ENCODE measurements at places on chromosomes 7 and 10.
A peak's percentile ranks its signal among the peaks of the same experiment; 100 is the strongest.

DNA sequence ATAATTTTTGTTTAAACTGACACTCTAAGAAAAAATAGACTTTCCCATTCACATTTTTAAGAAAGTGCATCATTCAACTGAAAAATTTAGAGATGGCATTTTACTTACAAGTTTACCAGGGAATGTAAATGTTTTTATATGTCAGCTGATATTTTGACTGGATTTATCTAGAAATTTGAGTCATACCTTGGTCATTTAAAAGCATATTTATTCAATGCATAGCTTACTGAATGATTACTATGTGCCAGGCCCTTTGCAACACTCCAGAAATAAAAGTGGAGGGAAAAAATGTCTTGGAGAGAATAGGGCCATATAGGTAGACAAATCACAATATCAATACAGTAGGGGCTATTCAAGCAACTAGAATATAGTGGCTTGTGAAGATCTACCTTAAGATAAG is 98.4 kb upstream of the FAM3C start:
- DNase-seq: no peak

DNA sequence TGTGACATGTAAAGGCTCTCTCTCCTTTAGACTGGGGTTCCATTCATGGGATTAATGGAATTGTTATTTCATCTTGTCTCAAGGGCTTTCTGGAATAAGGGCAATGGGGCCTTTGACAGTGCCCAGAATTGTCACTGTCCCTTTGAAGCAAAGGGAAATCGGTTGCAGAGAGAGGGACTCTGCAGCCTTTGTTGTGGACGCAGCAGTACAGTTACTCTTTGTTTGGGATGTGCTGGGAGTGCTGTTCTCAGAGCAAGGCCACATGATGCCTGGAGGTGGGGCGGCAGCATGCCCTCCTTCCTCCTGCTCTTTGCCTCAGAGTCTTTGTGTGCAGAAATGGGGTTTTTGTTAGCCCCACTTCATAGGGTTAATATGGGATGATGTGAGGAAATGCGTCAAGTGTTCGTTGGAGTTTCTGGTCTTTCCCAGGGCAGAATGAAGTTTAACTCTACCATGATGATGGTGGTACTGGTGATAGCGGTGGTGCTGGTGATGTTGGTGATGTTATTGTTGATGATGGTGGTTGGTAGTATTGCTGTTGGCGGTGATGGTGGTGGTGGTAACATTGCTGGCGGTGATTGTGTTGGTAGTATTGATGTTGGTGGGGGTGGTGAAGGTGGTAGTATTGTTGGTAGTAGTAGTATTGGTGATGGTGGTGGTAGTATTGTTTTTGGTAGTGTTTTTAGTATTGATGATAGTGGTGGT is 45.3 kb downstream of the DOCK1 start:
- no peak for DNase-seq

DNA sequence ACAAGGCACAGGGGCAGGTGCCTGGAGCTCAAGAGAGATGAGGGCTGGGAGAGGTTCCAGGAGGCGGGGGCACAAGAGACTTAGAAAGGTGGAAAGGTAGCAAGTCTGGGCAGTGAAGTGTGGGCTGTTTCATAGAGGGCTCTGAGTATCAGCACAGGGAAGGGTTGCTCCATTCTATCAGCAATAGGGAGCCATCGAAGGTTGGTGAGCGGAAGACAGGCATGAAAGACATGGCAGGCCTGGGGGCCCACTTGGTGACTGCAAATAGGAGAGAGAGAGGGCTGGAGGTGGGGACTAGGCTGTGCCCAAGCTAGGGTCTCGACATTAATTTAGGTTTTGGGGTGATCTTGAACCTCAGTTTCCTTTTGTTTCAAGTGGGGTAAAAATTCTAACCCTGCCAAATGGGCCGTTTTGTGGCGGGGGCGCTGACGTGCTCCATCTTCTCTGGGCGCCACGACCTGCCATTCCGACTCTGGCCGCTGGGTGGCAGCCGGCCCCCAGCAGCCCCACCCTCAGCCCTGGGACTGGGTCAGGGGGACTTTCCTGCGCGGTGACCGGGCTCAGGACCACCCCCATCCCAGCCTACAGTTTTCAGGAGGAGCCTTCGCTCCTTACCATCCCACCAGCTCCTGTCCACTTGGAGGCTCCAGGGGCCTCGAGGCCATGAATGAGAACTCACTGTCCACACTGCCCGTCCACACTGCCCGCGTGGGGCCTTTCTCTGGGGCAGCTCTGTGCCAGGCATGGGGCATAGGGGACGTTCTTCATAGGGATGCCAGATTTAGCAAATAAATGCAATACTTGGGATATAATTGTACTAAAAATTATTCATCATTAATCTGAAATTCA is 37.2 kb upstream of the PCBD1 start:
- DNase-seq: peak; percentile 12

DNA sequence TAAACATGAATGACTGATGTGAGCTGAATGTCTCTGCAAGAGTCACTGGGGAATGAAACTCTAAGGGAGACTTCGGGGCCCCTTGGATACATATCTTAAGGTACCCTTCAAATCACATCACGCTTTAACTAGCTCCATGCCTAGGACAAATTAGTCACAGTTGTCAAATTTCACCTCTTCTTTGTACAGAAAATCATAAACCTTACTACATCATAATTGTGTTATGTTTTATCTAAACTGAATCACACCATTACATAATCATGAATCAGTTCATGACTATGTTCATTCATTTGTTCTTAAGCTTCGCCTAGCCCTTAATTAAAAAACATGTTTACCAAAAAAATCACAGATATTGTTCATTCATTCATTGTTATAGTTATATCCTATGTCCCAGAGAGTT is 2.1 kb upstream of the SLC13A1 start:
- DNase-seq: no peak

DNA sequence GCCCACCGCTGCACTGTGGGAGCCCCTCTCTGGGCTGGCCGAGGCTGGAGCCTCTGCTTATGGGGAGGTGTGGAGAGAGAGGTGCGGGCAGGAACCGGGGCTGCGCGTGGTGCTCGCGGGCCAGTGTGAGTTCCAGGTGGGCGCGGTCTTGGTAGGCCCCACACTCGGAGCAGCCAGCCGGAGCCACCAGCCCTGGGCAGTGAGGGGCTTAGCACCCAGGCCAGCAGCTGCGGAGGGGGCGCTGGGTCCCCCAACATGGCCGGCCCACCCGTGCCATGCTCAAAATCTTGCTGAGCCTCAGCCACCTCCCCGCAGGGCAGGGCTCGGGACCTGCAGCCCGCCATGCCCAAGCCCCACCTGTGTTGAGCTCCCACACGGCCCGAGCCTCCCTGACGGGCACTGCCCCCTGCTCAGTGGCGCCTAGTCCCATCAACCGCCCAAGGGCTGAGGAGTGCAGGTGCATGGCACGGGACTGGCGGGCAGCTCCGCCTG is 856.8 kb upstream of the CELF2 start:
- no peak for DNase-seq

DNA sequence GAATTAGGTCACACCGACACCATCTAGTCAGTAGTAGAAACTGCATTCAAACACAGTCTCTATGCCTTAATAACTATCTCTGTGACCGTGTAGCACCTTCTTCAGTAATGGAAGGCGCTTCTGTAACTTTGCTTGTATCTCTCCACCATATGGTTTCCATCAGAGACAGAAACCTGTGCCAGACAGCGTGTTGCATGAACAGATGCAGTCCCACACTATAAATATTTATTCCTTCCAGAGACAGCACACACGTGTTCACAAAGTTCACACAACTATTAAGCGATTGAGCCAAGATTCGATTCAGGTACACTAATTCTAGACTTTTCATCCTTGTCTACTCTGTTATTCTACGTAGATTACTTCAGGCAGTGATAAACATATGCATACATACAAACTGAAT is 873.9 kb upstream of the MBL2 start:
- DNase-seq: no peak

- DNase-seq: no peak
Measured at GRCh38 chr10:78319371-78319770, 285.7 kb downstream of the RPS24 start.

DNA sequence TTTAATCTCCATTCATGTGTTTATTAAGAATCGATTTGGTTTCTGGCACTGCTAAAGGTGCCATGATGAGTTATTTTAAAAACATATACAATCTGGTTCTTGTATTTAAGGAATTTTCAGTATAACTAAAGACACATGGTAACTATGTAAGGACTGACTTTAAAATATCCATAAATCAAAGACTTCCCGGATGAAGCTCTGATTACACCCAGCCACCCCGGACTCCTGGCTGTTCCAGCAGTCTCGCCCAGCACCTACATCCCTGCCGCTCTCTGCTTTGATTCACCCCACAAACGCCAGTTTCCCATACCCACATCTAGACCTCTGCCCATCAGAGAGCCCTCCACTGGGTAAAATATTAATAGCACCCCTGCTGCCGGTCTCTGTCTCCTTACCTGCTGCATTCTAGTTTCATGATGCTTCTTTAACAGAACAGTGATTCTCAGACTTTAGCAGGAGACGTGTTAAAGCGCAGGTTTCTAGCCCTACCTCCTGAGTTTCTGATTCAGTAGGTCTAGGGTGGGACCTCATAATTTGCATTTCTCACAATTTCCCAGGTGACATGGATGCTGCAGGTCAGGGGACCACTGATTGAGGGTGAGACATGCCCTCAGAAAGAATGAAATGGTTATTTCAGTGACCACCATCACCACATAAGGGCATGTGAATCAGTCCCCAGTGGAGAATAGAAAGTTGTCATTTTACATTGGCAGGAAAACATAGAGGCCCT is 185.7 kb downstream of the KIAA1217 start:
- no peak for DNase-seq

DNA sequence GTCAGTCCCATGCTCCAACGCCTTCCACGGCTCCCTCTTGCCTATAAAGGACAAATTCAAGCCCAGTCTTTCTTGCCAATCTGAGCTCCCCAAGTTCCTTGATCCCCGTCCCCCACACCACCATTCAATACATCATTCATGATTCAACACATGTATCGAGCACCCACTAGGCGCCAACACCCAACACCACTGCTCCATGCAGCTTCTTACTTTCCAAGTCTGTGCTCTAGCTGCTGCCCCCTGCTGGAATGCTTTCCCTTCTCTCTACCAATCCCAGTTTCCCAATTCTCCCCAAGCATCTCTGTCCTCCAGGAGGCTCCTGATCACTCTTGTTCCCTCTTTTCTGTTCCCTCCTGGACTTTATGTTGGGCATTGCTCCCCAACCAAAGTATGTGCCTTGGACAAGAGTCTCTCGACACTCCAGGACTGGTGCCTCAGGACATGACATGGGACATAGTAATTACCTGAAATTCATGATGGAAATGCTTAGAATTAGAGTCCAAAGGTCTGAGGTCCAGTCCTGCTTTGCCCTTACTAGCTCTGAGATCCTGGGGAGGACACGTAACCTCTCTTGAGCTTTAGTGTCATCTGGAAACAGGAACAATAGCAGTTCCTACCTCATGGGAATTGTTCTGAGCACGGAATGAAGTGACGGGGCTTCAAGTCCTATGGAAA is 172.7 kb downstream of the NEURL1 start:
- no peak for DNase-seq

GRCh38 chr7:34727464-34727995 is 69.5 kb downstream of the NPSR1 start:
- no peak for DNase-seq

- no peak for DNase-seq
Measured at GRCh38 chr7:32639122-32639521, 143.8 kb downstream of the AVL9 start.

GRCh38 chr7:82572195-82572880 is 128.8 kb upstream of the CACNA2D1 start:
- peak; percentile 14 for DNase-seq

DNA sequence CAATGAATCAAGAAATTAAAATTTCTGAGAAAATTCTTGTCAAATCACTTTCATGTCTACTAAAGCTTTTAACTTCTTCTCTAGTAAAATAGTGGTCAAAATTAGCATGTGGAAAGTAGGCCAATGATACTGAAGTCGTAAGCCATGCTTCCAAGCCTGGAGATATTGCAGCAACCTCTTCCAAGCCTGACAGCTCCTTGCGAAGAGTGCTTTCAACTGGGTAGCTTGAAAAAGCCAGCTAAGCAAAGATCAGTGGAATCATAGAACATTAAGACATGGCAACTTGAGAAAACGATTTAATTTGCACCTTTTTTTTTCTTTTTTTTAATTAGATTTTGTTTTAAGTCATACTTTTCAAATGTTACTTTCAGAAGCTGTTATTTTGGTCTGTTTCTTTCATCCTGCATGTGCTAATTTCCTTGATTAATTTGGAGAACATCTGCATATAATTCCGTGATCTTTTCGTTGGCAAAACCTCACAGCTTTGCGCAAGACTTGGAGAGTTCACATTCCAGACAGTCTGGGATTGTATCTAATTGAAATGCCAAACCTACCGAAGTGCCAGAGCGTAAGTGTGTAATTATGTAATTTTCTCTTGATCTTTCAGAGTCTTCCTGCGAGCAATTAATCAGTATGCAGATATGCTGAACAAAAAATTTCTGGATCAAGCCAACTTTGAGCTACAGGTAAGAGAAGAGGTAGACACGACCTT is 142.2 kb upstream of the INSYN2A start:
- no peak for DNase-seq

GRCh38 chr7:42096681-42097561 is 140.1 kb downstream of the GLI3 start:
- no peak for DNase-seq

- no peak for DNase-seq
Measured at GRCh38 chr7:26616235-26616634, 248.2 kb downstream of the SKAP2 start.

GRCh38 chr7:111785076-111785475 is 222.8 kb upstream of the IMMP2L start:
- DNase-seq: no peak

GRCh38 chr10:129344103-129344502 is 122.9 kb upstream of the MGMT start:
- DNase-seq: no peak

GRCh38 chr7:98808751-98809460 is 60.9 kb downstream of the TMEM130 start:
- no peak for DNase-seq

DNA sequence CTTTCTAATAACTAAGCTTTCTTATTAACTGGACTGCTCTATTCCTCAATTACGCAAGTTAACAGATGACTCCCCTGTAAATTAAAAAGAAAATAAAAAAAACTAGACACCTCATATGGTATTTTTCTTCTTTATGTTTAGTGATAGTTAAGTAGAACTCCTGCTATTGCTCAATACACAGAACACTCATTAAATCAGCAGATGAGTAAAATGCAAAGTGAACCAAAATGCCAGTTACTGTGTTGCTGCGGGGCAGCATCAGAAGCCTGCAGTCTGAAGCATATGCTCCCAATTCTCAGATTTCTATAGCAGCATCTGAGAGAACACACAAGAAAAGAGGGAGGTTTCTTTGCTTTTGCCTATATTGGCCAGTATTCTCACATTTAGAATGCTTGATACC is 28.4 kb downstream of the CDK6 start:
- no peak for DNase-seq

DNA sequence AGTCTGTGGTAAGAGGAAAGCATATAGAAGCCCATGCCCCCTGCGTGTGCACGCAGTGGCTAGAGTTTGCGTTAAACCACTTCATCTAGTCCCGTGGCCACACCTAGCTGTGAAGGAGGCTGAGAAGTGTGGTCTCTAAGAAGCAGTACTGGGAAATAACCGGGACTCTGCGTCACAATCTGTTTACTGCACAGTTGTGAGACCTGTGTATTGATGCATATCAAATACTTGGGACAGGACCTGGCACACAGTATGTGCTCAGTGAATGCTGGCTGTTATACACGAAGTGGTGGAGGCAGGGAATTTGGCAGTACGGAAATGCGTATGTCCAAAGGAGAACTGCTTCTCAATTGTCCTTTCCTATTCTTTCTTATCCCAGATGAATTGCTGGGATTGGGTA is 149.5 kb downstream of the ARHGAP21 start:
- no peak for DNase-seq

Data from activated CD4-positive, alpha-beta T cell treated with anti-CD3 and anti-CD28 coated beads for 1 hour (primary cell).